ENCODE measurements at places on chromosomes 2 and 18. TPM values are rescaled to one million over a fixed set of nuclear protein-coding genes. Genes with fewer than 3 reads are reported as not detected.

- DNase-seq = no peak
Observed at GRCh38 chr2:2325516-2325915, 5.6 kb downstream of the MYT1L start.

The FZD7 gene
- total RNA-seq = 29.4 TPM

The KIAA2012 gene
- total RNA-seq = not detected

The TRIM43 gene
- not detected for total RNA-seq

Data from RPMI7951 (cell line).